ENCODE measurements at places on chromosomes 5 and 9.

DNA sequence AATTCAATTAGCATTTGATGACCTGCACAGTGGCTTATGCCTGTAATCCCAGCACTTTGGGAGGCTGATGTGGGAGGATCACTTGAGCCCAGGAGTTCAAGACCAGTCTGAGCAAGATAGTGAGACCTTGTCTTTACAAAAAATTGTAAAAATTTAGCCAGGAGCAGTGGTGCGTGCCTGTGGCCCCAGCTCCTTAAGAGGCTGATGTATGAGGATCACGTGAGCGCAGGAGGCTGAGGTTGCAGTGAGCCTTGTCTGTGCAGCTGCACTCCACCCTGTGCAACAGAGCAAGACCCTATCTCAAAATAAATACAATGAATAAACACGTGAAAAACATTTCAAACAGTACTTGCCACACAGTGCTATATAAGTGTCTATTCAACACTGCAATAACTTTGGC lies 4.2 kb downstream of the ABCA1 start:
- H3K4me1 ChIP-seq: peaks cover 16% of the 10 kb centered on the region
- DNase-seq: no peak
- H3K27me3 ChIP-seq: no peaks in the 10 kb centered on the region

DNA sequence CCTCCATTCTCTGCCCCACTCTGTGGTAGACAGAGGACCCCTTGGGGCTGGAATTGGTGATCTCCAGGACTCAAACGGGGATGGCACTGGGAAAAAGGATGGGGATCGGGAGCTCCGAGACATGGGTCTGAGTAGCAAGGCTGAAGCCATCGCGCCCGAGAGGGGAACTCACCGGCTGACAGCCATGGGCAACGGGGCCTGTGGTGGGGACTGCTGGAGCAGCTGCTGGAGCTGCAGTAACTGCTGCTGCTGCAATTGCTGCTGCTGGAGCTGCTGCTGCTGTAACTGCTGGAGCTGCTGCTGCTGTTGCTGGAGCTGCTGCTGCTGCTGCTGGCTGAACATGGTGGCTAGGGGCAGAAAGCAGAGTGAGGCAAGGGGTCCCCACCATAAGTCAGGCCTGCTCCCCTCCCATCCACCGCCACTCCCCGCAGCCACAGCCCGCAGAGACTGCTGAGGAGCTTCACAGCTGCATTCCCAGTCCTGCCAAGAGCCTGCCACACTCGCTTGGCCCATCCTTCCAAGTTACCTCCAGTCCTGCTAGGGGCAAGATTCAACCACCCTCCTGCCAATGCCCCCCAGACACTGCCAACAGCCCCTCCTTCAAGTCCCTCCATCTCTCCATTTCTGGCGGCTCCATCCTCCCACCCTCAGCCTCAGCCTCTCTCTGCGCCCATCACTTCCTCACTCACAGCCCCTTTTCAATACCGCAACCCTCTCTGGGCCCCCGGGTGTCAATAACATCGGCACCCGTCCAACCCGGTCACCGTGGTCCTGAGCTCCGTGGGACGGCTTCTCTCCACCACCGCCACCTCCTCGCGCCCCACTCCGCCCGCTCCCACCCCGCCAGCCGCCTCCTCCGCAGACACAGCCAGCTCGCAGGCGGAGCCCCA lies 611 bp downstream of the CIZ1 start:
- H3K4me1 ChIP-seq: no peaks in the 10 kb centered on the region
- H3K36me3 ChIP-seq: peaks cover 7% of the 10 kb centered on the region
- no peak for DNase-seq
- peak overlapping the region; percentile 53 for H3K4me3 ChIP-seq

DNA sequence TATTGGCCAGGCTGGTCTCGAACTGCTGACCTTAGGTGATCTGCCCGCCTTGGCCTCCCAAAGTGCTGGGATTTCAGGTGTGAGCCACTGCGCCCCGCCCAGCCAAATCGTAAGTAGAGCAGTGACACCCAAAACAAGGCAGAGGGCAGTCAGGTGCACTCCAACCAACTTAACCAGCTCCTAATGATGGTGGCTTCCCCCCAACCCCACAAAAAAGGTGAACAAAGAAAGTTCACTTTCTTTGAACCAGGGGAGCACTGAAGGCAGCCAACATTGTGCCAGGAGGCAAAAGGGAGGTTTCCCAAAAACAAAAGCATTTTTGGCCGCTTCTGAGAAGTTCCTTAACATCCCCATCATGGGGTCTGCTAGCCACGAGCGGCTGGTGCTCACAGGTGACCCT lies 9.6 kb downstream of the GMCL2 start:
- H3K27me3 ChIP-seq: no peaks in the 10 kb centered on the region
- no peak overlapping the region for H3K4me3 ChIP-seq
- no peaks in the 10 kb centered on the region for H3K36me3 ChIP-seq
- no peak overlapping the region for H3K27ac ChIP-seq
- DNase-seq: no peak

GRCh38 chr5:2007496-2007877 lies 124.8 kb upstream of the IRX4 start:
- no peaks in the 10 kb centered on the region for H3K4me1 ChIP-seq
- DNase-seq: no peak
- no peak overlapping the region for H3K4me3 ChIP-seq
- no peaks in the 10 kb centered on the region for H3K36me3 ChIP-seq

DNA sequence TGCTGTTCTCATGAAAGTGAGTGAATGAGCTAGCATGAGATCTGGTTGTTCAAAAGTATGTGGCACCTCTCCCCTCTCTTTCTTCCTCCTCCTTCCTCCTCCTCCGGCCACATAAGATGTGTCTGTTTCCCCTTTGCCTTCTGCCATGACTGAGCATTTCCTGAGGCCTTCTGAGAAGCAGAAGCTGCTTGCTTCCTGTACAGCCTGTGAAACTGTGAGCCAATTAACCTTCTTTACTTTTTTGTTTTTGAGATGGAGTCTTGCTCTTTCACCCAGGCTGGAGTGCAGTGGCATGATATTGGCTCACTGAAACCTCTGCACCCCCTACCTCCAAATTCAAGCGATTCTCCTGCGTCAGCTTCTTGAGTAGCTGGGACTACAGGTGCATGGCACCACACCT lies 6.1 kb downstream of the S100Z start:
- H3K4me1 ChIP-seq: no peaks in the 10 kb centered on the region
- no peaks in the 10 kb centered on the region for H3K36me3 ChIP-seq
- H3K4me3 ChIP-seq: no peak overlapping the region
- H3K27me3 ChIP-seq: no peaks in the 10 kb centered on the region
- H3K27ac ChIP-seq: no peak overlapping the region
